ENCODE measurements at places on chromosomes 11 and 22. TPM values are rescaled to one million over a fixed set of nuclear protein-coding genes. Genes with fewer than 3 reads are reported as not detected.

- DNase-seq: no peak
Observed at GRCh38 chr11:62120001-62120400, 3.8 kb upstream of the INCENP start.

DNA sequence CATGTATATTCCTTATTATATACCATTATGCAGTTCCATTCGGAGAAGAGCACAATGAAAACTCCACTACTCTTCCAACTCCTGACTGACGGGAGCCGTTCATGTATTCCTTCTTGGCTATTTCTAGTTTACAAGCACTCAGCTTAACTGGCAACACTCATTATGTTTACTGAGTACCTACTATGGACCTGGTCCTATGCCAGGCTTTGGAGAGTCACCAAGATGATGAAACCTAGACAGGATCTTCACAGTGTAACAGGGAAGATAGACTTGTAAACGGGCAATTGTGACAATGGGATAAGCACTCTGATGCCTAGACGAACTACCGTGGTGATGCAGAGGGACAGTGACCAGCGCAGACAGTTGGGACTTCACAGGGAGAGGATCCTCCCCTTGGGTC, 22.3 kb upstream of the ST3GAL4 start:
- no peak for DNase-seq

DNA sequence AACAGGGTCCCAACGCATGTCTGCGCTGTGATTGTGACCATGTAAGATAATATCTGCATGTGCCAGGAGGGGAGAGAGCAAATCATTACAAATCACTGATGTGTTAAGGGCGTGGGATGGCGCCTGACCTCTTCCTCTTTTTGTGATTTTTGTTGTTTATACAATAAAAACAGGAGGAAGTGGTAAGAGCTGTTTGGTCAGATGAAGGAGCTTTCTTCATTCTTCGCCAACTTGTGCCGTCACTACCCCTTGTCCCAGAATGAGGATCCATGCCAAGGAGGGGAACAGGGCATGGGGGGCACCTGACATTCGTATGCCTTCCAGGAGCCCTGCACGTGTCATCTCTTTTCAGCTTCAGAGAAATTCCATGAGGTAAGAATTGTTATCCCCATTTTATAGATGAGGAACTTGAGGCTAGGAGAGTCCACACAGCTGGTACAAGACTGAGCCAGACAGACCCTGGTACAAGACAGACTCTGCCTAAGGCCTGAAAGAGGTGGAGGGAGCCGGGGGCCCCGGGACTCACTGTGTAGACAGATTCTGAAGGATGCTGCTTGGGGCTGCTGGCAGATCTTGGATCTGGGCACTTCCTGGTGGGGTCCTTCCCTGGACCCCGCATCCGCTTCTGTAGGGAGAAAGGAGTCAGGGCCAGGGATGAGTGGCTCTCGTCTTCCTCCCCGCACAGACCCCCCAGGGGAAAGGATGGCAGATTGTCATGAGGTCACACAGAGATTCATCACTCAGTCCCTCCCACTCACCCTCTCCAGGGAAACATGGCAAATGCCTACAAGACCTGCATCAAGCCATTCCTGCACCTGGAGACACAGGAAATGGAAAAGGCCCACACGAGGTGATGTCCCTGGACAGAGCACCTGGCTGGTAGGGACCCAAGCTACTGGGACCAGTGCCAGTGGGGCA, 34.6 kb downstream of the NFAM1 start:
- no peak for DNase-seq

SEC14L2 gene
- 4.5 TPM for total RNA-seq

NEU3 gene
- total RNA-seq: 11.0 TPM
